Prostate gland (tissue), 2 donors: ENCODE measurements at places on chromosomes 7 and 10. TPM values are rescaled to one million over a fixed set of nuclear protein-coding genes. Genes with fewer than 3 reads are reported as not detected.

Gene LIPM
- not detected for total RNA-seq

- no peak for DNase-seq
These were observed 120.7 kb upstream of the PLXNA4 start for GRCh38 chr7:132697003-132697402.

DNA sequence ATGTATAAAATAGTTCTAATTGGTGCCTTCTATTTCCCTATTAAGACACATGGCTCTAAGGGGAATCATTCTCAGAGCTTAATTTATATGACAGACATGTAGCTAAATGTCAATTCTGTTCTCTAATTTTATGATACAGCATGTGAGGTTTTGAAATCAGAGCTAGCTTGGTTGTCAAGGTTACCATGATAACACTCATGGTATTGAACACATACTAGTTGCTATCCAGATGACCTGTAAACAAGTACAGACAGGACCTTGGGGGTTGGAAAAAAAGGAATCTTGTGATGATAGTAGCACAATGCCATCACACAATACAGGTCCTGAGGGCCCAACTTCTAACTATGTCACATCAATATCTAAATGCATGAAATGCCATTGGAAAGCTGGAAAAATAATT is 49.2 kb downstream of the RHOBTB1 start:
- no peak for DNase-seq

Gene FLNC
- total RNA-seq: 150 TPM

DNA sequence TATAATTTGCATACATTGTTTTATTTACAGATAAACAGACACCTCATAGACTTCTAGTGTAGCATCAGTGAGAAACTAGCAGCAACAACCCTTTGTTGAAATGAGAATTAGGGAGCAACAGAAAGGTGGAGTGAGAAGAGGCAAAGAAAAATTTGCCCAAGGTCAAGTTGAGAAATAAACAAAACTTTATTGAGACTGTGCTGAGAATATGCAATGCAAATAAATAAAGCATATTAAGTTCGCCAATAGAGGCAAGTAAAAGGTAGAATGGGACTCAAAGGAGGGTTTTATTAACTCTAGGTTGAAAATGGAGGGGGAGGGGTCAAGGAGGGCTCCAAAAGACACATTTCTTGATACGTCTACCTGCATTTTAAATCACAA is 49.7 kb downstream of the CACNA2D1 start:
- DNase-seq: no peak

DNA sequence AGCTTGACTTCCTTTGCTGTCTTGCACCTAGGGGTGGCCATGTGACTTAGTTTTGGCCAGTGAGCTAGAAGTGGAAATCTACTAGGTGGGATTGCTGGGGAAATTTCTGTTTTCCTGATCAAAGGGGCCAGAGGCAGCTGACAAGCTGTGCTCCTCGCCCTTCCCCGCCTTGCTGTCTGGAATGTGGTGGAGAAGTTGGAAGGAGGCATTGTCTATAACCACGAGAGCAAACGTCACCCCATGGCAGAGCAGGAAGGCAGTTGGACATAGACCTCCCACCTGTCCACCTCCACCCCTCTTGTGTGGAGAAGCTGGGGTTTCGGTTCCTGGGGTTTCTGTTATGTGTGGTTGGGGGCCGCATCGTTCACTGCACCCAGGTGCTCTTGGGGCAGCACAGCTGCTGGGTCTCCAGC is 7.3 kb downstream of the SFRP5 start:
- DNase-seq: no peak

Gene FAM25A
- total RNA-seq: not detected

- no peak for DNase-seq
These were observed 42.1 kb upstream of the NAMPT start for GRCh38 chr7:106326594-106327537.

DNA sequence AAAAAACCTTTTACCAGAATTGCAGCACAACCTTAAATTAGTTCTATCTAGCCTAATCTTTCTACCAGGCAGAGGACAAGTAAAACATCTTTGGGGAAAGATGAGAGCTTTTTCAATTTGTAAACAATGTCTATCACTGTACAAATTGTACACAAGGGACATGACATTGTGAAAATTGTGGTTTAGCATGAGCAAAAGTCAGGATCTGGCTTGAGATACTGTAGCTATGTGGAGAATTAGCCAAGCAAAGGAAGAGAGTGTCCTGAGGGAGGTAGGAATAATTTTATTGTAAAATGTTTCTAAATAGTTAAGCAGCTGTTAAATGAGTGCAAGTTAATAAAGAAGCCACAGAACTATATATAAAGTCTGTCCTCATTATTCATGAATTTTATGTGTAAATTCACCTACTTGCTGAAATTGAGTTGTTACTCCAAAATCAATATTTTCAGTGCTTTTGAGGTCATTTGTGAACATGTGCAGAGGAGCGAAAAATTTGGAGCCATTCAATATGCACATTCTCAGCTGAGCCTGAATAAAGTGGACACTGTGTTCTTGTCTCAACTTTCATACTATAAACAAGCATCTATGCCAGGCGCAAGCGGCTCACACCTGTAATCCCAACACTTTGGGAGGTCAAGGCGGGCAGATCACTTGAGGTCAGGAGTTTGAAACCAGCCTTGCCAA is 42.8 kb upstream of the POM121L12 start:
- no peak for DNase-seq
